ENCODE measurements at places on chromosomes 11 and 22.

- DNase-seq = no peak
Measured at GRCh38 chr11:16778876-16779275, 40.4 kb downstream of the C11orf58 start.

- no peak for DNase-seq
Measured at GRCh38 chr22:49554741-49555140, 272.9 kb downstream of the BRD1 start.

DNA sequence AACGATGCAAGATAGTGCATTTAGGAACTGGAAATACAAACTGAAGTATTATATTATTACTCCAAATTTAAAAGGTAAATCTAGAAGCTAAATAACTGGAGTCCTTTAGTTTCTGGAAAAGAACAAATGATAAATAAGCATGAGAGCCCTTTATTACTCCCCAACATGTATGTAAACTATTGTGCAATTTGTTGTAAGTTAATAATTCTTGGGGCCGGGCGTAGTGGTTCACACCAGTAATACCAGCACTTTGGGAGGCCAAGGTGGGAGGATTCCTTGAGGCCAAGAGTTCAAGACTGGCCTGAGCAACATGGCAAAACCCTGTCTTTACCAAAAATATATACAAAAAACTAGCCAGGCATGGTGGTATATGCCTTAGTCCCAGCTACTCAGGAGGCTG, 11.1 kb downstream of the SGSM3 start:
- DNase-seq = no peak

GRCh38 chr11:86575208-86575855, 97.1 kb downstream of the ME3 start:
- DNase-seq = no peak

GRCh38 chr11:92501066-92501739, 276.6 kb downstream of the FAT3 start:
- no peak for DNase-seq

DNA sequence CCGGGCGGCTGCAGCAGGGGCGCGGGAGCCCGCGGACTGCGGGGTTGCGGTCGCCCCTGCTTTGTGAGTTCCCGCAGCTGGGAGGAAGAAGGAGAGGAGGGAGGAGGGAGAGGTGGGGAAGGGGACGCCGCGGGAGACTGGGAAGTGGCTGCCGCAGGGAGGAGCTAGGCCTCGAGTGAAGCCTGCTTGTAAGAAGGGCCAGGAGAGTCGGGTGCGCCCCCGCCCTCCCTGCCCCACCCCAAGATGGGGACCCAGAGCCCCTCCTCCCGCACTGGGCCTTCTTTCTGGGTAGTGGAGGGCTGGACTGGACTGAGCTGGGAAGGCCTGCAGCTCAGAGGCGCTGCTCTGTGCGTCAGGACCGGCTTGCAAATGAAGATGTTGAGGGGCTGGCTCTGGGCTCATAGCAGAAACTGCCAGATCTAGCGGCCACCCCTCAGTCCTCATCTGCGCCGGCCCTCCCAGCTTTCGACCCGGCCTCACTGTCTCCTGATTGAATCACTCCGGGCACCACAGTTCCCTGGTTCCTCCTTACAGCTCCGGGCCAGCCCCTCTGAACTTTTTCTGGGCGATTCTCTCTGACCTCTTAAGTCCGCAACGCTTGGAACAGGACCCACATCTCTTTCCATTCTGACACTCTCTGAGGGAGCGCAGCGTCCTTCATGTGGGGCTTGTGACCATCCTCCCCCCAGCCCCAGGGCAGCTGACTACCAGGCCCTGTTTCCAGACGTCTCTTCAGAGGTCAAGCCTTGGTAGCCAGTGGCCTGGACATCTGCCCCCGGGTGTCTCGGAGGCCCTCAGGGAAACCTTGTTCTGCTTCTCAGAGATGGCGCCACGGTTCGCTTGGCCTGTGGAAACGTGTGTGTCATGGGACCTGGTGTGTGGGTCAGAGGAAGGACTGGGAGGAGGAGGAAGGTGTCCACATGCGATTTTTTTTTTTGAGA, 21.9 kb downstream of the SERPINH1 start:
- peak; percentile 70 for DNase-seq

DNA sequence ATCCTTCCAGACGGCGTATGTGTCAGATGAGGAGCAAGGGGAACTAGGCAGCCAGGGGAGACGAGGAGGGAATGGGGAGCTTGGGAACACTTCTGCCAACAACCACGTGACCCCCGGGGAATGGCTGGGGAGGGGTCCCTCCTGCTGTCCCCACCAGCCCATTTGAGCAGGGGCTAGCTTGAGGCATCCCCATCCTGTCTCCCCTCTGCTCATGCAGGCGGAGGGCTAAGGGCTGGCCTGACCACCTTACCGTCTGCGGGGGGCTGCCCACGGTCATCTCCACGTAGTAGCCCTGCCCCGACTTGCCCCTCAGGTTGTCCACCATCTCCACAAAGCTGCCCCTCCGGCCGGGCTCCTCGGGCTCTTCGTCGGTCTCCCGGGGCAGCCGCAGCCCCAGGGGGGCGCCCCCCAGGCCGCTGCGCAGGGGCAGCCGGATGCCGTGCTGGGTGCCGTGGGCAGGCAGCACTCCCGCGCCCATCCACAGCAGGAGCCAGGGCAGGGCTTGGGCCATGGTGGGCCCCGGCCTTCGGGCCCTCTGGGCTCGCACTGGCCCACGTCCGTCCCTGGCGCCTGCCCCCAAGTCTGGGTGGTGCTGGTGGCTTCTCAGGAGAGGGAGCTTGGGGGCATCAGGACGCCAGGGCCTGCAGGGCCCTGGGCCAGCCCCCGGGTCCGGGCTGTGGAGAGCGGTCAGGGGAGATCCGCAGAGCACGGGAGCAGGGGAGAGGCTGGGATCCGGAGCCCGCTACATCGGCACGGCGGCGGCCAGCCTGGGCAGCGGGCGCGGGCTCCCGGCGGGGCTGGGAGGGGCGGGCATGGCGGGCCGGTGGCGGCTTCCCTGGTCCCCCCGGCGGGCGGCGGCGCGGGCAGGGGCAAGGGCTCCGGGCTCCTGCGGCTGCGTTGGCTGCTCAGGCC, 515 bp downstream of the BACE1 start:
- peak; percentile 32 for DNase-seq

GRCh38 chr22:25388866-25389540, 169.6 kb downstream of the CRYBB2 start:
- peak; percentile 70 for DNase-seq

DNA sequence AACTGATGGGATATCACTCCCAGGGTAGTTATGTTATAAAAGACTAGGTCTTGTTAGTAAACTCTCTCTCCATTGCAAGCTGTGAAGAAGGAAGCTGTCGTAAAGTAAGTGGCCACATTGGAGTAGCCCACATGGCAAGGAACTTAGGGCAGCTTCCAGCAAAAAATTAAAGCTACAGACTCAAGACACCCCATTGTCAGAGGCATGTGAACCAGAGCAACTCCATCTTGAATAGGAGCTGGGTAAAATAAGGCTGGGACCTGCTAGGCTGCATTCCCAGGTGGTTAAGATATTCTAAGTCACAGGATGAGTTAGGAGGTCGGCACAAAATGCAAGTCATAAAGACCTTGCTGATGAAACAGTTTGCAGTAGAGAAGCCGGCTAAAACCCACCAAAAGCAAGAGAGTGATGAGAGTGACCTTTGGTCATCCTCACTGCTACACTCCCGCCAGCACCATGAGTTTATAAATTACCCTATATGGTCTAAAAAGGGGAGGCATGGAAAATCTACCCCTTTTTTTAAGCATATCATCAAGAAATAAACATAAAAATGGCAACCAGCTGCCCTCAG, 23.9 kb downstream of the CCKBR start:
- DNase-seq = no peak

DNA sequence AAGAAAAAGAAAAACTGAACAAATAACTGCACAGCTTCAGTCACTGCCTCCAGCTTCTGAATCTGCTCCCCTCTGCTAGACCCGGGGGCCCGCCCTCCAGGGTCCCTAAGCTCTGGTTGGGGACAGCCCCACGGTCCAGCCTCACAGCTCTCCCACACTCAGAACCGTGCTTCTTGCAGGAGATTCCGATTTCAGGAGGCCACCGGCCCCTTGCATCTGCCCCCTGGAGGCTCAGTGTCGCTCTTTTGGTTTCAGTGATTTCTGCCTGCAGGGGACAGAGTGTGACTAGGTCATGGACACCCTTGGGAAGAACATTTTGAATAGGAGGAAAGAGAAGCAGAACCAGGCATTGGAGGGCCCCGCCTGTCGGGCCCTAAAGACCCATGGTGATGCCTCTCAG, 23.1 kb upstream of the RPS3 start:
- no peak for DNase-seq

DNA sequence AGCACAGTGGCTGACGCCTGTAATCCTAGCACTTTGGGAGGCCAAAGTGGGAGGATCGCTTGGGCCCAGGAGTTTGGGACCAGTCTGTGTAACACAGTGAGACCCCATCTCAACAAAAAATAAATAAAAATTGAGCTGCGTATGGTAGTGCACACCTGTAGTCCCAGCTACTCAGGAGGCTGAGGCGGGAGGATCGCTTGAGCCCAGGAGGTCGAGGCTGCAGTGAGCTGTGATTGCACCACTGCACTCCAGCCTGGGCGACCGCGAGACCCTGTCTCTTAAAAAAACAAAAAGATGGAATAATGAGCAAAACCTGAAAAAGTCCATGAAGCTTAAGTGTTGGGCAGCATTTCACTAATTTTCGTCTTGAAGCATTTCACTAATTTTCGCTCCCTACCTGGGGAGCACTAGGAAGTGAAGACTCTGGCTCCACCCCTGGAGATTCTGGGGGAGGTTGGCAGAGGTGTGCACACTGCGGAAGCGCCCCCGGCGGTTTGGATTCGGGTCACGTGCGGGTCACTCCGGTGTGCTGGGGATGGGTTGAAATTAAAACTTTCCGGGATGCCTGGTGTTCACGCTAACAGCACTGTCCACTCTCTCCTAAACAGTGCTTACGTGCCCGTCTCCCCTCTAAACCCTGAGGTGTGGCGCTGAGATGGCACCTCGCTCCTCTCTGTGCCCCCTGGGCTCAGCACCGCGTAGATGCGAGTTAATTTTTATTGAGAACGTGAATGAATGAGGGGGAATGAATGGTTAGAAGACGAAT, 906 bp upstream of the NAA40 start:
- peak; percentile 60 for DNase-seq

- peak; percentile 28 for DNase-seq
Measured at GRCh38 chr11:112961751-112962578, 745 bp downstream of the NCAM1 start.

GRCh38 chr11:117417342-117417741, 89.7 kb downstream of the CEP164 start:
- no peak for DNase-seq

GRCh38 chr11:88106666-88107065, 68.6 kb downstream of the RAB38 start:
- no peak for DNase-seq

- DNase-seq = no peak
Measured at GRCh38 chr11:93221539-93221938, 23.7 kb upstream of the SLC36A4 start.

GRCh38 chr11:87851234-87851633, 324.0 kb downstream of the RAB38 start:
- no peak for DNase-seq

DNA sequence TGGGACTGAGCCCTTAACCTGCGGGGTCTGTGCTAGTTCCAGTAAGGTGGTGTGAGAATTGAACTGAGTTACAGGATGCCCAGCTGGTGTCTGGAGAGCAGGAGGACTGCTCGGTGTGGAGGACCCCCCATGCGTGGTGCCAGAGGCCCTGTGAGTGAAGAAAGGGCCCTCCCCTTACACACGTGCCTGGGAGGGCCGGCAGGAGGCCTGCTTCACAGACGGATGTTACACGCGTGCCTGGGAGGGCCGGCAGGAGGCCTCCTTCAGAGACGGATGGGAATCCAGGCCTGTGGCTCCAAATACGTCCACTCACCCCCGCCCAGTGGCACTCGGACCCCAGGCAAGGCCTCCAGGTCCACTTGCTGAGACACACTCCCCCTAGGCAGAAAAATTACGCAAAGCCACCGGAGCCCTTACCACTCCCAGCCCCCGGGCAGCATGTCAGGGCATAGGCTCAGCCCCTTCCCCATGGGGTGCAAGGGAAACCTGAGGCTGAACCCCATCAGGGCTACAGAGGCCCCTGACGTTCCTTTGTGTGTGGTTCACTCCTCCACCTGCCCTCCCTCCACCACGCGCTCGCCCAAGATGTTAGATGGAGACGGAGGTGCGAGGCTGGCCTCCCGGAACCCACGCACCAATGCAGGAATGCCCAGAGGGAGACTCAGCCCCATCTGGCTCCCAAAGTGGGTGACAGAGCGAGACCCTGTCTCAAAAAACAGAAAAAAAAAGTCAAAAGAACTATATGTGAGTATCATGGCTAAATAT, 227.8 kb downstream of the BRD1 start:
- no peak for DNase-seq

DNA sequence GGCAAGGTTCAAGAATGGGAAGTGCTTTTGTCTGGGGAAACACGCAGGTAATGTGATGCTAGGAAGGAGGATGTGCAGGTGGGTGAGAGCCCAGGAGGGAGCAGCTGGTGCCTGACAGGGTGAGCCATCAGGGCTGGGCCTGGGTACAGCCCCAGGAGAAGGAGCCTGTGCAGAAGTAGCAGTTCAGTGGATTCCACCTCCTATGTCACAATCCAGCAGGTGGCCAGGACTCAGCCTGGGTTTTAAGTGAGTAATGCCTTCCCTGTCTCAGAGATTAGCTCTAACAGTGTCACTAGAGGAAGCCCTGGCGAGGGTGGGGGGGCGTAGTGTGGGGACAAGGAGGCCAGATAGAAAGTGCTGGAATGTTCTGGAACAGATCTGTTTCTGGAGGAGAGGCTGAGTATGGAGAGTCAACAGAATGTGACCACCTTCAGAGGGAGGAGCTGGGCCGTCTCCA, 8.1 kb downstream of the RIC8A start:
- DNase-seq = no peak

GRCh38 chr11:65183201-65183891, 1.6 kb downstream of the CAPN1 start:
- DNase-seq = no peak

DNA sequence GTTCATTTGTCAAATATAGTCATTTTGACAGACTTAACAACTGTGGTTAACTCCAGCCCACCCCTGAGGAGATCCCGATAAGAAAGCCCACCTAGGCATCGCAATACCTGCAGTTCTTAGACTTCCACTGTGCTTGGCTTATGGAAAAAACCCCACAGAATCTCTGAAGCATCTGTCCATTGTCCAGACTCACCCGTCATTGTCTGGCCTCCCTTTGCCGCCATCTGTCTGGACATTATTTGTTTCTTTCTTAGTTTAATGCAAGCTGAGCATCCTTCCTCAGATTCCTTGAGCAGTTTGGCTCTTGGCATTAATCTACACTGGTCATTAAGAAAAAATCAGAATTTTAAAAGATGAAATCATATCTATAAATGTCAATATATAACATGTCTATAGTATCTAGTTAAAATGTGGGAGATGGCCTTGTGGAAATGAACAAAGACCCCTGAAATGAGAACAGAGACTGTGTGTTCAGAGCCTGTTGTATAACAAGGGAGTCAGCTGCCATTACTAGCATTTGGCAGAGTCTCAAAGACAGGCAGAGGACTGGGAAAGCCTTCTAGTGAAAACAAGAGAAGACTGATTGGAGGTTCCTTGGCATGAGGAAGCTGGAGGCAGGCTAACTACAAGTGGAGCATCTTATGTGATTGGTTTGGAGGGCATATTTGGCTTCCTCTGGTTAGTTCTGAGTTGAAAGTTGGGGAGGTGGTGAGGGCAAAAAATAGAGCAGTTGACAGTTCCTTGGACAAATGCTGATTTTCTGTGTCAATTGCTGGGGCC, 80.4 kb downstream of the SPON1 start:
- no peak for DNase-seq

All from hematopoietic multipotent progenitor cell treated with erythropoietin and hydrocortisone succinate and interleukin-3 and kit ligand, for 4 days (in vitro differentiated cells).